ENCODE measurements at places on chromosomes 12 and 14.

DNA sequence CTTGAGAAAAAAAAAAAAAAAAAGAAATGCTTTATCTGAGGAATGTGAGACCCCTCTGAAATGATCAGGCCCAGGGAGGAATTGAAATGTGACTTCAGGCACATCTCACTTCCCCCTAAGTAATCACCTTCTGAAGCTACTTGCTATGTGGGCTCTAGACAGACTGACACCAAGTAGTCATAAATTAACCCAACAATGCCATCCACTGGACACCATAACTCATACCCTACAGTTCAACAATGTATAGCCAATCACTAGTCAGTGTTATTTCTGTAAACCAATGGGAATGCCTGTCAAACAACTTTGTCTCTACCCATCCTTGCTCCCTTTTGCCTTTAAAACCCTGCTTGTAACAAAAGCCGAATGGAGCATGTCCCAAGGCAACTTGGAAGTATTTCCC lies 182.7 kb upstream of the TMPO start:
- DNase-seq, result no peak

DNA sequence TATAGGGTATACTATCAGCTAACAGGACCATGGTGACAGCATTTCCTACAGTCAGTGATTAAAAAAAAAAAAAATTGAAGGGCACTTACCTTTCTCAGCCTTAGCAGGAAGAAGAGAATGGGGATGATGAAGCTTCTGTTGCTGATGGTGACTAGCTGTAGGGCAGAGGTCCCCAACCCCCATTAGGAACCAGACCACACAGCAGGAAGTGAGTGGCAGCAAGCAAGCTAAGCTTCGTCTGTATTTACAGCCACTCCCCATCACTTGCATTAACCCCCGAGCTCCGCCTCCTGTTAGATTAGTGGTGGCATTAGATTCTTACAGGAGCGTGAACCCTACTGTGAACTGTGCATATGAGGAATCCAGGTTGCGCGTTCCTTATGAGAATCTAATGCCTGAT lies 91.3 kb upstream of the USP44 start:
- no peak for DNase-seq

- no peak for DNase-seq
These were observed 7.4 kb downstream of the CDKN1B start for GRCh38 chr12:12724421-12725085.

GRCh38 chr14:57847096-57847495 lies 18.8 kb downstream of the SLC35F4 start:
- DNase-seq, result no peak

GRCh38 chr12:19183121-19183838 lies 53.7 kb downstream of the PLEKHA5 start:
- no peak for DNase-seq

- no peak for DNase-seq
These were observed 75.9 kb upstream of the RERGL start for GRCh38 chr12:18165889-18166288.

GRCh38 chr12:107349008-107349747 lies 255.8 kb upstream of the CRY1 start:
- DNase-seq, result no peak

GRCh38 chr12:80205960-80206359 lies 106.6 kb downstream of the OTOGL start:
- no peak for DNase-seq

GRCh38 chr14:77804592-77804991 lies 4.7 kb downstream of the ADCK1 start:
- no peak for DNase-seq

- DNase-seq, result no peak
These were observed 923.0 kb upstream of the TMEM132C start for GRCh38 chr12:127343940-127344339.

DNA sequence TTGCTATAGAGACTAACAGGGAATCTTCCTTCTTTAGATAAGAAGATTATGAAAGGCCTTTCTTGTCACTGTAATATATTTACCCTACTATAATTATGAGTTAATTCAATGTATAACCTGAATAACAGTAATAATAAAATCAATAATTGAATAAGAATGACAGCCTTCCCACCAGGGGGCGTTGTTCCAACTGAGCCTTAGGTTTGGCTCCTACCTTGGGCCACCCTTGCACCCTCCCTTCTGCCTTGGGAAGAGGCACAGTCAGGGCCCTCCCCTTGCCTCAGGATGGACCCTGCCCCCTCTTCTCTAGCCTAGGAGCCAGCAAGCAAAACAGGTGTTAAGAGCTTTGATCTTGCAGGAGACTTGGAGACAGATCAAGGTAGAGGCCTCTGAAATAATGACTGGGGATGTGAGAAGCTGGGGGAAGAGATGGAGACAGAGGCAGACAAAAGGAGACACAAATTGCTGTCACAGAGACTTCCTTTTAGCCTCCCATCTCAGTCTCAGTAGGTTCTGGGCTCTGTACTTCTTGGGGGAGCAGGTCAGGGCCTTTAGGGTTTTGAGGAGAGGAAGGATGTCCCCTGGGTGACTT lies 40.1 kb upstream of the CISTR start:
- no peak for DNase-seq

DNA sequence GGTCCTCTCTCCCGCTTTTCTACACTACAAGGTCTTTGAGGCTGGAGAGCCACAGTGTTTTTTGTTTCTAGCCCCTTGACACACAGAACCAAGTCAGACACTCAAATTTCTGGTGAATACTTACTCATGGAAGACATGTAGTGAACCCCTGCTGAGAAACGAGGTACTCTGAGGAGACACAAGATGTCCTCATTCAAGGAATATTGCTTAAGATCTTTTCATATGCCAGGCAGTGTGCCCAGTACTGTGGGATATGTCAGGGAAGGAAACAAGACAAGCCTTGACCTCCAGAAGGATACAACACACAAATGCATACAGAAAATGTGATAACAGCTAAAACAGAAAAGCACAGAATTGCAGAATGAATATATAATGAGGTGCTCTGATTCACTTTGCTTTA lies 75.9 kb downstream of the TMTC1 start:
- no peak for DNase-seq

DNA sequence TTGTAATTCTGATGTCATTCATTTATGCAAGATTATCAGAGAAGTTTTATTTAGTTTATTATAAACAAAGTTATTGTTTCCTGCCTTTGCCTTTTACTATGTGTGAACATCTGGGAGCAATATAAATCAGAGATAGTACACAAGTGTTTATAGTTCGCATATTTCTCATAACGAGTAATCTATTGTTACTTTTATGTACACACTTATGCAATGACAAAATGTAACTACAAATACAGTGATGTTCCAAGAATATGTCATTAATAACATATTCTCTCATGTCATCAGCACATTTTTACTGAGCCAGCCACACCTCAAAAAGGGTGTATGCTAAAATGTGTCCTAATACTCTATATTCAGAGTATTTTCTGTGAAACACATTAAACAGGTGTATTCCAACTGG lies 243.2 kb downstream of the ALX1 start:
- DNase-seq, result no peak

DNA sequence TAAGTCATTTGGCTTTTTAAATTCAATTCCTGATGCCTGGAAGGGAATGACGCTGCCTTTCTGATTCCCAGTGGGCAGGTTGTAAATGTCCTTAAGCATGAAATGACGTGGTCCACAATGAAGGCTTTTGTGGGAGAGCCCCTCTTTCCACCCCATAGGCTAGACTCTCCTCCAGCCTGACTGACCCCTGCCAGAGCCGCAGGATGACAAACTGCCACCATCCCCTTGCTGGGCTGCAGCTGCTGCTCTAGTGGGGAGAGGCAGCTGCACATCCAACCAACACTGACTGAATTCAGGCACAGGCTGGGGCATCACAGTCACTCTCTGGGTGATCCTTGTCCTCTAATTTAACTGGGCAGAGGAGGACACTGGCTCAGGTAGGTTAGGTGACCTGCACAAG lies 6.3 kb downstream of the TSPAN11 start:
- DNase-seq, result no peak

DNA sequence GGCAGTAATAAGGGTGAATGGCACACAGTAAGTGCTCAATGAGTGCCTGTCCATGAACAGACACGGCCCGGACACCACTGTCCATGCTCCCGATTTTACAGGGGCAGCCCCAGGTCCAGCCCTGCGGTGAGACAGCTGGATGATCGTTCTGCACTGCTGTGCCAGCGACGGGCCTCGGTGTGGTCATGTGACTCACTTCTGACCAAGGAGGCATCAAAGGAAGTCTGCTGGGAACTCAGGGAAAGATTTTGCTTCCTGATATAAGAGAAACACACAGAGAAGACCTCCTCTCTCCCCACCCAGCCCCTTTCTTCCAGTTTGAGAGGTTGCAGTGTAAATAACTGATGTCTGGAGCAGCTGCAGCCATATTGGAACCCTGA lies 126.6 kb downstream of the SCARB1 start:
- DNase-seq, result no peak

- no peak for DNase-seq
These were observed 3.1 kb downstream of the HIF1A start for GRCh38 chr14:61698206-61698980.

DNA sequence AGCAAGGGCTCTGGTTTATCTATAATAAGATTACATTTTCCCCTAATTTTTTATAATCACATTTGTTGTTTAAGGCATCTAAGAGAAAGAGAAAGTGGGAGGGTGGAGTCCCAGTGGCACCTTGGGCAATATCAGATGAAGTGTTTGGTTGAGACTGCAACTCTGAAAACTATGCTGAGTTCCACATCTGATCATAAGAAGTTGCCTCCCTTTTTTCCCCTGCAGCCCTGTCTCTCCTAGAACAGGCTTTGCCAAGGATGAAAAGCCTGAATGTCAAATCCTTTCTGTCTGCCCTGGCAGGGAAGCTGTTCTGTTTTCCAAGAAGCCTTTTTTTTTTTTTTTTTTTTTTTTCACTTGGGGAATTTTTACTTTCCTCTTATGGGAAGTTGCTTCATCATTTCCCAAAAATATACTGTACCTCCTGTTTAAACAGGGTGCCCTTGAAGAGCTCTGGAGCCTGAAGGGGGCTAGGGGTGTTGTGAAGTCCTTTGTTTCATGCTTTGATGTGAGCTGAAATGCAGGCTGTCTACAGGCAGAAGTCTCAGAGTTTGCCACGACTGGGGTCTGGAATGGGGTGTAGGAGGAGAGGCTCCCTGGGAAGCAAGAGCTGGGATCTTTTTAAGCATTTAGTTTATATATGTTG lies 71.3 kb downstream of the SUSD6 start:
- DNase-seq, result no peak

DNA sequence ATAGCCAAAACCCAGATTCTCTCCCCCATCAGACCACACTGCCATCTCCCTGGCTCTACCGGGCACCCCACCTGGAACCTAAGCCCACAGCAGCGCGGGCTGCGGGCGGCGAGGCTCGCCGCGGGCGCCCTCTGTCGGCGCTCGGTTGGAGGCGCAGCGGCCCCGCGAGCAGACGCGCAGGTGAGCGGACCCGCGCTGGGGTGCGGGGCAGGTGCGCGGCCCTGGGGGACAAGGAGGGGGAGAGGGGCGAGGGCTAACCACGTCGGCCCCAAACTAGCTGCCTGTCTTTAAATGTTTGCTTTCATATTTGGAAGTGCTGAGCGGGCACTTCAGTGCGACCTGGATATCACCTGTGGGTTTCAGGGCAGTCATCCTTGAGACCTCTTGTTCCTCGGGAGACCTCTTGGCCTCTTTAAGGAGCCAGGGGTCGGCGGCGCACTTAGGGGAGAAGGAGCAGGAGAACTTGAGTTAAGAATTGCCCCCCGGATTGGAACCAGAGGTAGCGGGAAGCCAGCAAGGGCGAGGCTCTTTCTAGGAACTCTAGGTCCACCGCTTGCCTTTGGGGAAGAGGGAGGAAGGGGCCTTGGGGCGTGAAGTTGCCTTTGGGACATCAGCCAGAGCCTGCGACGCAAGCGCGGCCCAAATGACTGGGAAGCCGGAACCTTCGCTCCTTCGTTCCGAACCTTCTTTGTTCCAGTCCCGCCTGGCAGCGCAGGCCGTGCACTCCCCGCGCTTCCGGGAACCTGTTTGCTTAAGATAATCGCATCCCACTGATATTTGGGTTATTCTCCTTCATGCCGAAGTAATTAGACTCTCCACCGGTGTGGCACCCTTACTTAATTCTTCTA lies 78.7 kb downstream of the NEDD1 start:
- no peak for DNase-seq

DNA sequence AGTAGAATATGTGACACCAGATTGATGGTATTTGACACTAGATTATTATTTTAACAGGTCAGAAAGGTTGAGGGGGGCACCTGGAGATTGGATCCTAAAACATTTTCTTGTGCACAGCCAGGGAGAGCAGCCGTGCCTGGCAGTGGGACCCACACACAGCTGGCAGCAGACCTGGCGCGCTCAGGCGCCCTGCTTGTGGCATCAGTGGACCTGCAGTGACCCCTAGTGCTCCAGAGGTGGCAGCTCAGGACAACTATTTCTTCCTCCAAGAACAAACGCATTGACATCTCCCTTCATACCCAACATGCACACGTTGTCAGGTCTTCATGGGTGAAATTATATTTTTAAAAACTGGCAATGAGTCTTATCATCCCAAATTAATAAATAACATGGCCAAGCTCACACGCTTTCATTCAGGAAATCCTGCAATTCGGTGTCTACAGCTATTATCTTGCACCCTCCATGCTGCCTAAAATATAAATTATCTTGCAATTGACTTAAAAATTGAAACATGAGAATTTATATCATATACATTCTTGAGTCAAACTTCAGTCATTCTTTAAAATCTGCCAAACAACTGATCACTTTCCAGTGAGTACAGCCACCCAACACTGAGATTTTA lies 7.7 kb upstream of the TMEM132D start:
- DNase-seq, result no peak

DNA sequence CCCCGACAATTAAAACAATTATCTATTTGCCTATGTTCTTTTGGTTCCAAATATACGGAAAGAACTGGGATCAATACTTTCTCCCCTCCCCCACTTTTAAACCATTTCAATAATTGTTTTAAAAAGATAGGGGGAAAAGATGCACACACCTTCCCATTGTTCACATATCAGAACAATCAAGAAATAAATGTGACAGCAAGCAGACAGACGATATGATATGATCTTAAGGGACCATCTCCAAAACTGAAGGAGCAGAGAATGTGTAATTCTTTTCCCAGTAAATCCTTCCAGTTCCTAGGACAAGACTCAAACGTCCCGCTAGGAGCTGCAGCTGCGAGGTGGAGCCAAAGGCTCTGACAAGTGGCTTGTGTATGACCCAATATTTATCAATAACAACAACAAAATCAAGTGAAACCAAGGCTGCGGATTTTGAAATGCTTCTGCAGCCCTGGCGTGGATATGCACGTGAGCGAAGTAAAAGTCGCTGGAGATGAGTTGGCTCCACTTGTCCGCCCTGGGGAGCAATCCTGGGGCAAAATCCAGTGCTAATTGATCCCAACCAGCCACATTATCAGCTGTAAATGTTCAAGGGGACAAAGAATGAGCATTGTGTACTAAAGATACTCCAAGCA lies 8.2 kb upstream of the FOXG1 start:
- DNase-seq, result no peak

- DNase-seq, result no peak
These were observed 85.6 kb upstream of the DIO3 start for GRCh38 chr14:101475456-101476257.

GRCh38 chr12:27158297-27158696 lies 75.9 kb upstream of the C12orf71 start:
- DNase-seq, result no peak

GRCh38 chr14:34403646-34404045 lies 58.4 kb downstream of the SPTSSA start:
- no peak for DNase-seq

- no peak for DNase-seq
These were observed 472.9 kb downstream of the NOVA1 start for GRCh38 chr14:26124896-26125438.
